ENCODE measurements at places on chromosomes 5 and 9. TPM values are rescaled to one million over a fixed set of nuclear protein-coding genes. Genes with fewer than 3 reads are reported as not detected.

Gene MTMR12
- 23.9 TPM for total RNA-seq

- no peak overlapping the region for H3K27ac ChIP-seq
- peaks cover 2% of the 10 kb centered on the region for H3K27me3 ChIP-seq
- H3K4me1 ChIP-seq, result no peaks in the 10 kb centered on the region
- no peaks in the 10 kb centered on the region for H3K36me3 ChIP-seq
- no peak overlapping the region for H3K4me3 ChIP-seq
- no peak for DNase-seq
These were observed 28.4 kb upstream of the PITX1 start for GRCh38 chr5:135062216-135063055.

Gene TEX48
- 0.61 TPM for total RNA-seq

DNA sequence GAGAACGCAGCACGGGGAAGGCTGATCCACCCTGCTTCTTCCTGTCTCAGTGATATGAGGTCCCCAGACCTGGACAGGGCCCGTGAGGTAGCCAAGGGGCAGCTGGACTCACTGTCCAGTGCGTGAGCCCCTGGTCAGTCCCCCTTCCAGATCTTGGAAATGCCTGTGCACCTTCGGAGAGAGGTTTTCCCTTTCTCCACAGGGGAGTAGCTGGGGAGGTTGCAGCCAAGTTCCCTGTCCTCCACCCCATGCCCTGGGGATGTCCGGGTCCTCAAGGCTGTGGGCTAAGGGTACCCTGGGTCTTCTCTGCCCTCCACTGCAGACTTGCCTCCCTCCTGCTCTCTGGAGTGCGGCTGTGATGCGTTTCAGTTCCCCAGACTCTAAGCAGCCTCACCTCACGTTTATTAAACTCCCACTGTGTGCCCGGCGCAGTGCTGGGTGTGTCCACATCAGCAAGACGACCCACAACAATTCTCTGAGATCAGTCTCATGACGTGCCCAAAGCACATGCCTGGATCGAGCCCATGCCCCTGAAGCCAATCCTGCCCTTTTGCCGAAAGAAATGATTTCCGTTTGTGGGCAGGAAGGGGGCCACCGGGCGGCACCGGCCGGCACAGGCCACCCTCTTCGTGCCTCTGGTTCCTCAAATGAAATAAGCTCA, 101.3 kb upstream of the PHYKPL start:
- H3K27ac ChIP-seq, result no peak overlapping the region
- no peak overlapping the region for H3K4me3 ChIP-seq
- no peak for DNase-seq
- no peaks in the 10 kb centered on the region for H3K36me3 ChIP-seq

- H3K36me3 ChIP-seq, result no peaks in the 10 kb centered on the region
- no peaks in the 10 kb centered on the region for H3K4me1 ChIP-seq
- H3K27me3 ChIP-seq, result no peaks in the 10 kb centered on the region
- no peak overlapping the region for H3K4me3 ChIP-seq
These were observed 59.4 kb downstream of the NDUFAF2 start for GRCh38 chr5:61004448-61004847.
